Right renal pelvis (tissue), 4 donors: ENCODE measurements at places on chromosomes 12 and 14. TPM values are rescaled to one million over a fixed set of nuclear protein-coding genes. Genes with fewer than 3 reads are reported as not detected.

DNA sequence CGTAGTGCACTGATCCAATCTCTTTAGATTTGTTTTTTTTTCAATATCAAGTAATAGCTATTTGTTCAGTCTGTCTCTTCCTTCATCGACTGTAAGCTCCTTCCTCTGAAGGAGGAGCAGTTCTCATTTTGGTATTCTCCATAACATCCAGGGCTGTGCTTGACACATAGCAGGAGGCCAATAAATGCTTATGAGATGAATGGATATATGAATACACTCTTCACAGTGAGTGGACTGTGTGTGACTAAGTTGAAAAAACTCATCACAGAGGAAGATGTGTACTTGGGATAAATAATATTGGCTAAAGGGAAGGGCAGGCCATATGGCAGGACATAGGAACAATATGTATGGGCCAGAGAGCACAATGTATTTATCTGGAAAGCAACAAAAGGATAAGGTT is 205.3 kb upstream of the PRICKLE1 start:
- no peak for DNase-seq

DNA sequence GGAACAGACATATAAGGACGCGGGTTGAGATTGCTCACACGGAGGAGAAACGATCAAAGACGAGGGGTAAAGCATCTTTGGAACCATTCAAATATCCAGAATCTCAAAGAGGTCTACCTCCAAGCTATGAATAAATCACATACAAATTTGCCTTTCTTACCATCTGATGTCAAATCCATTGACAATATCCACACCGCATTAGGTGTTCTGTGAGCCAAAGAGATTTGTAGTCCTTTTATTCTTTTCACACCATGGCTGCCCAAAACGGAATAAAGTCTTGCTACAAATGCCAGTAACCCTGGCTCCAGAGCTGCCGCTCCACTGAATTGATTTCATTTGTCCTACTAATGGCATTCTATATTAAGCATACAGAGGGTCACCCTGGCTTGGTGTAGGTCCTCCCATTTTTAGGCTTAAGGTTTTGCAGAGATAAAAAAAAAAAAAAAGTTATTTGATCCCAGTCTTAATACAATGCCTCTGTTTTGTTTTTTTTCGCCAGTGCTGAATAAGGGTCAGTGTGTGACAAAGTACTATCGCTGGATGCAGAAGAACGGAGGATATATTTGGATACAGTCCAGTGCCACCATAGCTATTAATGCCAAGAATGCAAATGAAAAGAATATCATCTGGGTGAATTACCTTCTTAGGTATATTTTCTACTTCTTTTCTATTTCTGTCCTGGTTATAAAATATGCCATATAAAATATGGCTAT is 157.3 kb downstream of the EGLN3 start:
- no peak for DNase-seq

Gene CFAP54
- 2.8 TPM for polyA plus RNA-seq

DNA sequence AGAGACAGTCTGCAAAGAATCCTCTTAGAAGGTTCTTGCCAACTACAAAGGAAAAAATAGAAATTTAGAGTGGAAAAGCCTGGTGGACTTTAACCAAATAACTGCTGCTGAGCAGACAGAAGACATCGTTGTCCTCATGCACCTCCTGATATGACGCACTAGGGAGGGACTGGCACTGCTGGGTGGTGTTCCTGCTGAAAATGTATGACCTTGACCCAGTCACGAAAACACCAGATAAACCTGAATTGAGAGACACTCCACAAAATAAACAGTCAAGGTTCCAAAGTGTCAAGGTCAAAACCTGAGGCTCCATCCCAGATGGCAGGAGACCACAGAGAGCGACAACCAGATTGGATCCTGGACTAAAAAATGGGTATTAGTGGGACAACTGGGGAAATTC is 61.9 kb downstream of the CHGA start:
- DNase-seq = no peak

- no peak for DNase-seq
Observed at GRCh38 chr12:124599074-124599999, 31.9 kb upstream of the NCOR2 start.

- DNase-seq = no peak
Observed at GRCh38 chr14:85281921-85282320, 248.0 kb upstream of the FLRT2 start.

Gene ZDHHC22
- 0.37 TPM for polyA plus RNA-seq

GRCh38 chr12:68106160-68106559 is 53.4 kb downstream of the IFNG start:
- no peak for DNase-seq

- no peak for DNase-seq
Observed at GRCh38 chr14:24298892-24299254, 707 bp downstream of the DHRS1 start.

DNA sequence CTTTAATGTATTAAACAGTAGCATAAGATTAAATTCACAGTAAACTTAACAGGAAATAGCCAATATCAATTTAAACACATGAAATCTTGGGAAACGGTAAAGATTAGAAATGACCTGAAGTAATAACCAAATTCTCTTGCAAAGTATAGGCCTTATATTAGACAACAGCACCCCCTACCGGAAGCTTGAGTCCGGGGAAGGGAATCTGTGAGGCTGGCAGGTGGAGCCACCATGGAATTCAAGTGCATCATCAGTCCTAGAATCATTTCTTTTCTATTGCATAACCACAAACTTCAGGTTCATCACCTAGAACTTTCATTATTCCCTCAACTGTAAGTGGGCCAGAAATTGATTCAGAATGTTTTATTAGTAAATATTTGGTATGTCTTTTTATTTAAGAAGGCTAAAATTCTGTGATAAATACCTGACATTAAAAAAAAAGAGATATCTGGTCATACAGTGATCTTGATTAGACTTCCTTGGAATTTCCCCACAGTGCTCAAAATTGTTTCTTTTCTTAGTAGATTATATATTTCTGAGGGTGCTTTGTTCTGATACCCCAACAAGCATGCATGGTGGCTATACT is 48.6 kb downstream of the AP5M1 start:
- DNase-seq = peak; percentile 70

Gene NUAK1
- 10.4 TPM for polyA plus RNA-seq

DNA sequence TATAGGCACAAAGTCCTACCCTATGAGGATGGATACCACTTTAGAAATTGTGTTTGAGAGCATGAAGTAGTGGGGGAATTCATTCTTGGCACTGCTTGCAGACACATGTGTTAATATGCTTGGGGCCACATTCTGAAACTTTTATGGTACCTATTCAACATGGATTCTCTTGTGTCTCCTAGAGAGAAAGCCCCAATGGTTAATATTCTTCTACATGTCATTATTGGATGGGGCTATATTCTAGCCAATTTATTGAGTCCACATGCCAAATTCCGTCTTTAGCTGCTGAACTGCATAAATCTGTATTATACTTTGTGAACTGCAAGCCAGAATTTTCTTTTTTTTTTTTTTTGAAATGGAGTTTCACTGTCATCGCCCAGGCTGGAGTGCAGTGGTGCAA is 140.0 kb downstream of the KICS2 start:
- no peak for DNase-seq

DNA sequence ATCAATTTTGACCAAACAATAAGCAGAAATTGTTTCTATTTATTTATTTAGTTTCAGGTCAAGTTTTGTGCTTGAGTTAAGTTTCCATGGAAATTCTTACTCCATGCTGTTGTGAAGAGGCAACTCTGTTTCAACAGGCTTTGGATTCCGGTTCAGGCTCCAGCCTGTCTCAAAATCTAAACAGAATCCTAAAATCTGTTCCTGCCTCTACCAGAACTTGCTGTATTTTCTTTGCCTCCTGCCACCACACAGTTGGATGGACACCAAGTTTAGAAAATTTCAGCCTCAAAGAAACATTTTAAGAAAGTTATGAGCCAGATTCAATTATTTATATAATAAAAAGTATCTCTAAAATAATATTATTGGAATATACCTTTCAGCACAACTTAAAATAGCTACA is 330.9 kb downstream of the FOXG1 start:
- DNase-seq = no peak

Gene TOMM20L
- 1.4 TPM for polyA plus RNA-seq

Gene IAPP
- polyA plus RNA-seq = not detected

DNA sequence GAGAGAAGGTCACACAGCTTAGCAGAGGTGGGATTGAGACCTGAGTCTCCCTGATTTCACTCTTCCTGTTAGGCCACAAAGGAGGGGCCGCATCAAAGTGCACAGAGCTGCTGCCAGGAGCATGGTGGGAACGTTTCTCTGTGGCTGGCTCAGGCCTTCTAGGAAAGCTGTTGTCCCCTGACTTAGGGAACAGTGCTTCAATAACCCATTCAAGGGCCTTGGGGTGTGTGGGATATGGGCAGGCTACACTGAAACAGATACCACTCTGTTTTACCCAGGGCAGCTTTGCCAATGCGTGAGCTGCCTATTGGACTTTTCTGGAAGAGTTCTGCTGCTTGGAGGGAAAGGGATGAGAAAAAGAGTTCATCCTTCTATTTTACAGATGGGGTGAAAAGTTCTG is 110.0 kb downstream of the ADCK1 start:
- no peak for DNase-seq

GRCh38 chr12:58847901-58848600 is 72.3 kb downstream of the LRIG3 start:
- DNase-seq = no peak

Gene NTN4
- polyA plus RNA-seq = 101 TPM

Gene GRIP1
- 21.5 TPM for polyA plus RNA-seq

DNA sequence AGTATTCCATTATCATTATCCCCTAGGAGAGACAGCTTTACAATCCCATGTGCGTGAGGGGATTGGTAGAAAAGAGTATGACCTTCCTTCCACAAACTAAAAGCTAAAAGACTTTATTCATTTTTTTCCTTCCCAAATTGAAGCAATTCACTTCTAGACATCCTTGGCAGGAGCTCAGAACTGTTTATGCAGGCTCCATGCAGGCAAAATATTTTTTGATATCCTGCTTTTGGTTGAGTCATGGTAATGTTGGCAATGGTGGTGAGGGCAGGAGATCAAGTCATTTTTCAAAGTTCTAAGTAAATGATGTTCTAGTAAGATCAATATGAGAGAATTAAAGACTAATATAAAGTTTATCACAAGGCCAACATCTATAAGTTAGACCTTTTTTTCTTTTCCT is 1.3 kb upstream of the PLEKHG7 start:
- DNase-seq = no peak

GRCh38 chr14:31487886-31488285 is at the start of gene GPR33:
GPR33 (minus strand) TSS chr14:31488039; CDS start chr14:31483965, 4,074 bp downstream.
- no peak for DNase-seq

Gene MAP1LC3B2
- 7.9 TPM for polyA plus RNA-seq

- DNase-seq = no peak
Observed at GRCh38 chr12:10068644-10069043, 30.1 kb downstream of the CLEC1A start.

Gene MAGOHB
- 45.6 TPM for polyA plus RNA-seq

DNA sequence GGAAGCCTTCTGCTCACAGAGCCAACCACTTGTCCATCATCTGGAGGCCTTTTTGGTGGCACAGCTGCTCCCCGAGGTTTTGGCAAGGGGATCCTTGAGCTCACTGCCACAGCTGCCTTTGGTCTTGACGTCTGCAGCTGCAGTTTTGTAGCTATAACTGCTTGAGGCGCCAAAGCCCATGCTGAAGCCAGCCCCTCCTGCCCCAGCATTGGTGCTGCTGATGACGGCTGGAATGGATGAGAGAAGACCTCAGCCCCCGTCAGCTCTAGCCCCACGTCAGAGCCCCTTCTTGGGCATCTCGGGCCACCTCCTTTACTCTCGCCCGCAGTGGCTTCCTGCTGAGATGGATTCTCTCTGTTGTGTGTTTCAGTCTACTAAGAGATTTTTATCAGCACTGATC is 12.3 kb upstream of the KRT74 start:
- DNase-seq = no peak

Gene VCPKMT
- 13.6 TPM for polyA plus RNA-seq

Gene MTHFD1
- 88.8 TPM for polyA plus RNA-seq

Gene COQ10A
- 15.2 TPM for polyA plus RNA-seq

DNA sequence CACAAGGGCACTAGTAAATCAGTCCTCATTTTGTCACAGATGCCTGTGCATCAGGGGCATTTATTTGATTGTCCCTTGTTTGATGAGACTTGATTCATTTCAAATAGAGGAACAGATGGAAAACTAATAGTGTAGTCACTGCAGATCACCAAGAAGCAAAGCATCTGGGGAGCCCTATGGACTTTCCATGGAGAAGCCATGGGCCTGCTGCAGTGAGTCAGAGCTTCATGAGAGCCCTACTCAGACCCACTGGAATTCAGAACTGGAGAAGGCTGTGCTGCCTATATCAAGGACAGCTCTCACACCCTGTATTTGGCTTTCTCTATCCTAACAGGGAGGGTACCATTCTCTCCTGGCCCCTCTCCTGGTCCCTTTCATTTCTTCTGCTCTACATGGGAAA is 126.2 kb downstream of the GRIP1 start:
- DNase-seq = no peak

- no peak for DNase-seq
Observed at GRCh38 chr14:94113908-94114588, 3.5 kb downstream of the IFI27 start.

Gene PPM1H
- 31.2 TPM for polyA plus RNA-seq

DNA sequence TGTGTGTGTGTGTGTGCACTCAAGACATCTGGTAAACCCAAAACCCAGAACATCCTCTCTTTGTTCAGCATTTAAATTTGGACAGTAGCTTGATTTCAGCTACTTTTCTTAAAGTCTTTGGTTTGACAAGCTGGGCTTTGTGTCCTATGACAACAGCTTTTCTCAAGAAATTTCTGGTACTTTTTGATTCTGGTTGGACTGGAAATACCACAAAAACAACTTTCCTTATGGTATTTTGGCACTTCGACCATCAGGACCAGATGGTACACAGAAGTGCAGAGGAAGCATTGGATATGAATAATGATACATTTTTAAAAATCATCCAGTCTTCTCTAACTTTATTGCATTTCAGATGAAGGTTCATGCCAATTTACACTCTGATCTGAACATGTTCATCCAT is 286.6 kb upstream of the FLRT2 start:
- DNase-seq = no peak

DNA sequence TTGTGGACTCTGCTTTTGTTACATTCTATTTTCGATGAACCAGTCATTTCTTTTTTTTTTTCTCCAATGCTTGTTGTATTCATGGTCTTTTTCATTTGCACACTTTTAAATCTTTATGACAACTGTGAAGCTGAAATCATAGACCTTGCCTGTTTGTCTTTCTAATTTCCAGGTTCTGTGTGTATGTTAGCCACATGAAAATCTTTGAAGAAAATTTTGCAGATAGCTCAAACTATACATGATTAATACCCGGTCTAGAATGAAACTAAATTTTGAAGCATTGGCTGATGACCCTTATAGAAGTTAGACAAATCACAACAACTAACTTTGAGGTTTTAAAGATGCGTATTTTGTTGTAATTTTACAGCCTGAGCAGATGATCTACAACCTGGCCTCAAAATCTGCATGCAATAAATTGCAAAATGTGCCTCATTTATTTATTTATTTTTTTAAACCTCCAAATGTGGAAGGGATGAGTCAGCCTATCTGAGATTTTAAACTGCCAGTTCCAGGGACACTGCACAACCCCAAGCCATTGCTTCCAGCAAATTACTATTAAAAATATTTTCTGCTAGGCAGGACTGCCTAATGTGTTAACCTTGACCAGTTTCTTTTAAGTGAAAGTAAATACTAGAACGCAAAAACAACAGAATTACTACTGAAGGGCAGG is 96.3 kb upstream of the NAV3 start:
- DNase-seq = no peak

Gene MANSC1
- polyA plus RNA-seq = 34.7 TPM
